ENCODE measurements at places on chromosomes 12 and 14.

DNA sequence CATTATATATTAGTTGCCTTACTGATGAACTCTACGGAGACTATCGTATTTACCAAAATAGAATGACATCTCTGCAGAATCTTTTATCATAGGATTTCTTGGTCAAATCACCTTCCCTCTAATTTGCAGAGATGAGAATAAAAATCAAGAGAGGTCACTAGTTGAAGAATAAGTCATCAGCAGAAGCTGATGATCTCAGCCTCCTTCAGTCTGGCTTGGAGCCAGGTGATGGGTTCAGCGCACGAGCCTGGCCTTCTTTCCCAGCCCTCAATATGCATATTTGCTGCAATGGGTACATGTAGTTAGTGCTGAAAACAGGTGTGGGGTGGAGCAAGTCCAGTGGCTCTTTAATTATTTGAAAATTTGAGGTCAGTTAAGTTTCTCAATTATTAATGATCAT, 19.2 kb upstream of the EMP1 start:
- no peak for DNase-seq

- DNase-seq, result no peak
These were observed 50.5 kb downstream of the B4GALNT3 start for GRCh38 chr12:510071-510825.

- DNase-seq, result no peak
These were observed 332.5 kb downstream of the DIO2 start for GRCh38 chr14:79878785-79879184.

GRCh38 chr12:133038118-133038709, 905 bp downstream of the ZNF84 start:
- DNase-seq, result no peak

DNA sequence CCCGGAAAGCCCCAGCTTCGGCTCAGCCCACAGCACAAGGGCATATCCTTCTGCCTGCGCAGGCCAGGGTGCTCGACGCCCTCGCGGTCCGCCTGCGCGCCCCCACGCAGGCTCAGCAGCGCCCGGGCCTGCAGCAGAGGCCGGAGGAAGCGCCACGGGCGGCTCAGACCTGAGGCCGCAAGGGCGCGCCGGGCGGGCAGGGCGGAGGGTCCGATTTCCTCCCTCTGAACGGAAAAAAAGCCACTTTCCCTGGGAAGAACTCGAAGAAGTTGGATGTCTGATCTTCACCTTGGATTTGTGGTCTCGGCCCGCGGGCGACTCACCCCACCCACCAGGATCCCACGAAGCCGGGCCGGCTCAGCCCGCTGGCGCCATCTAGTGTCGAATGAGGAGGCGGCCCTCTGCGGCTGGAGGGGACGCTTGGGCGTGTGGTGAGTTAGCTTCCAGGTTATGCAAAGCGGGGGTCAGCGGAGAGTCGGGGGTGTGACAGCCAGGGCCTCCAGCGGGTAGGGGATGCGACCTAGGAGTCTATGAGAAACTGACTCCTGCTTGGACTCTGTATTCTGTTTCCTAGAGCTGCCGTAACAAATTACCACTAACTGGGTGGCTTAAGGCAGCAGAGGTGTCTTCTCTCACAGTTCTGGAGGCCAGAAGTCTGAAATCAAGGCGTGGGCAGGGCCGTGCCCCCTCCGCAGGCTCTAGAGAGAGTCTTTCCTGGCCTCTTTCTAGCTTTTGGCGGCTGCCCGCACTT, 40.0 kb upstream of the SRSF5 start:
- peak; percentile 76 for DNase-seq

- DNase-seq, result peak; percentile 44
These were observed 1.6 kb downstream of the TMEM179 start for GRCh38 chr14:104602933-104603325.

GRCh38 chr12:46332260-46332659, 40.3 kb downstream of the SLC38A2 start:
- no peak for DNase-seq

GRCh38 chr12:52121824-52122539, 42.5 kb downstream of the SMIM41 start:
- DNase-seq, result no peak

GRCh38 chr12:34302131-34302885, 280.0 kb downstream of the ALG10 start:
- peak; percentile 34 for DNase-seq

DNA sequence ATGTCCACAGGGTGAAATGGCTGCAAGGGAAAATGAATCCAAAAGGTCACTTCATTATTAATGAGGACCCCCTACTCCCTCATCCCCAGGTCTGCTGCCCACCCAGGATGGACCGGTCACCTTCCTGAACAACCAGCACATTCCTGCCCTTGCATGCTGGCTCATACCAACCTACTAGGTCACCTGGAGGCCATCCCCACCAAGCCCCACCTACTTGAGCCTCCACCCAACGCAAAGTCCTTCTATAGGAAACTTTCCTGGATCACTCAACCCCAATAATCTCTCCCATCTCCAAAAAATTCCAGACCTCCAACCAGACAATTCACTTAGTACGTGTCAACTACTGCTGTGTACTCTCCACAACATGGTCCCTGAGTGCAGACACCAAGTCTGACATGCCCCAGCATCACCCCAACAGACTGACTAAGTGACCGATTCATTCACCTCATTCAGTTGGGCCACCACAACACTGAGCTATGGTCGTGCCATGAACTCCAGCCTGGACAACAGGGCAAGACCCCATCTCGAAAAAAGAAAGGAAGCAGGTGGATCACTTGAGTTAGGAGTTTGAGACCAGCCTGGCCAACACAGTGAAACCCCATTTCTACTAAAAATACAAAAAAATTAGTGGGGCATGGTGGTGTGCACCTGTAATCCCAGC, 18.1 kb downstream of the CLMN start:
- DNase-seq, result no peak

- no peak for DNase-seq
These were observed 640.3 kb downstream of the TMEM121 start for GRCh38 chr14:106166650-106167204.

GRCh38 chr14:84792722-84793410, 737.1 kb upstream of the FLRT2 start:
- DNase-seq, result no peak

- DNase-seq, result no peak
These were observed 334.1 kb downstream of the ALG10 start for GRCh38 chr12:34356233-34356987.

DNA sequence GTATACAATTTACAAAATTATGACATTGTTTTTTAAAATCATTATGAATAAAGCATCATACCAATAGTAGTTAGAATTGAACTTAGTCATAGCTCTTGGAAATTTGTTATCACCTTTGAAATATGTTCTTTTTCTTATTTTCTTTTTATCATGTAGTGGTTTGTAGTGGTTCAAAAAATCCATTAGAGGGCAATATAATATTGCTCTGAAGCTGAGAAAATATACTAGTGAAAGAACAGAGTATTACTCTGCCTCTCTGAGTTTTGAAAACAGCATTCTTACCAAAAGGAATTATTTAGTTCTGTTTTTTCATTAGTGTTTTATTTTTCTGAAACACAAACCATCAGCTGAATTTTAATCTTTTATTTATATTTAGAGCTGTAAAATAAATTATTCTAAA, 76.2 kb downstream of the PDZRN4 start:
- DNase-seq, result no peak

Data from RWPE2 (cell line).